ENCODE measurements at places on chromosomes 6 and 20.

DNA sequence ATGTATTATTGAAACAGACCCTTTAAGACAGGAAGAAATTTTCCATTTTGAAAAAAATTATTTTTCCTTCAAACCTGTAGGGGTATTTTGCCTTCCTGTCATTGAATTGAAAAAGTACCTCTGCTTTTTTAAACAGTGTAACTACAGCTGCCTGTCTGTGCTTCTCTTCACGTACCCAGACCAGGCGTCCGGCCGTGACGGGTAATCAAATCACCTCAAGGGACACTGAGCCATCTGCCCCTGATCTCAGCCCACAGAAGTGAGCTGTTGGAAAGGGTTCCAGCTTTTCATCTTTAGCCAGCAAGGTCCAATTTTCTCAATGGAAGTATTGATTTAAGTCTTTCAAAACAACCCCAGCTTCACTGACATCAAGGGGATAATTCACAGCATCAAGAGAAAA lies 58.0 kb downstream of the SLC35D3 start:
- DNase-seq = no peak

DNA sequence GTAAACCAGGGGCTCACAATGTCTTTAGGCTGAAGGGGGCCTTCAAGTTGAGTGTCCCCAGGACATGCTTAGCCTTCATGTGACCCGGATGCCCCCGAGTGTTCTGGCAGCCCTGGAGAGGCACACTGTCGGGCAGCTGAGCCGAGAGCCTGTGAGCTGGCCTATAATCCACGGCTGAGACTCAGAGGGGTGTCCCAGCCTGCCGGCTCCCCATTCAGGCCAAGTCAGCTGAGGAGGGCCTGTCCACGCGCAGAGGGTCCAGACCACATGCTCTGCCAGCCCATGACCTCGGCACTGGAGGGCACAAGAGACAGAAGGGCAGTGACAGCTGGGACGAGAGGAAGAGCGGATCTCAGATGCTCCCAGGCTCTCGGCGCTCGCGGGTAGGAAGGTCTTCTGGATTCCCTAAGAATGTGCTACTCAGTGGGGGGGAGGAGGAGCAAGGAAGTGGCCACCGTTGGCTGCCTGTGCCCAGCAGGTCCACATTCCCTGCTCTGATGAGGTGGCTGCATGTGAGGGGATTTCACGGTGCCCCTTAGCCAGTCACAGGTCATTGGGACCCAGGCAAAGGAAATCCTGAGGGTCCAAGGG lies 224.7 kb downstream of the NRN1 start:
- DNase-seq = no peak

- DNase-seq = no peak
These were observed 308.5 kb downstream of the CLIC5 start for GRCh38 chr6:45707176-45707575.

- no peak for DNase-seq
These were observed 43.5 kb downstream of the PERP start for GRCh38 chr6:138063726-138064125.

- no peak for DNase-seq
These were observed 30.6 kb upstream of the ME1 start for GRCh38 chr6:83461438-83461837.

DNA sequence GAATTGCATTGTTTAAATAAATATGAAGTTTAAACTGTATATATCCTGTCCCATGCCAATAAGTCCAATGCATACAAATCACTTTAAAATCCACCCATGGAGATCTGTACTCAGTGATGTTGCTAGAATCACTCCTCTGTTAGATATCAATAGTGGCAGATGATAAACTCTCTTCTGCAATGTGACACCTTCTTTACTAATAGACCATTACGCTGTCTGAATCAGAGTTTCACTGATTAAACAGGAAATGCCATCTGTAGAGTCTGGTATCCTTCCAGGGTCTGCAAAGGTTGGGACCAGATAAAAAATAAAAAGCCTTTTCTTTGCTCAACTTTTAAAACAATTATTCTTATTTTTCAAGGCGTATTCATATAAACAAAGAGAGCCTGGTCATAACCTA lies 134.5 kb downstream of the EDN3 start:
- DNase-seq = no peak

DNA sequence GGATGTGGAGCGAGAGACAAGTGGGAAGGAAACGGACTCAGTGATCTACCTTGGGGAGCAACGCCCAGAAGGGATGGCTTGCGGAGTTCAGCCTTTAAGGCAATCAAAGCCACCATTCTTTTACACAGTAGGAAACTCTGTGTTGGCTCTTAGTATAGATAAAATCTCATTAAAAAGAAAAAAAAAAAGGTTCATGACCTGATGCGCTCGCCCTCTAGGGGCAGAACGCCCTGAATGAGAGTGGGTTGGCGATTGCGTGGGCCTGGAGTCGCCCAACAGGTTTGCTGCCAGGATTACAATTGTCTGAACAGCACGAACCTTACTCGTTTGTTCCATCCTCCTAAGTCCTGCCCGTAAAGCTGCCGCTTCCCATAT lies 1.2 kb downstream of the TPD52L1 start:
- DNase-seq = no peak

GRCh38 chr6:46903175-46903574 lies 18.6 kb downstream of the ADGRF5 start:
- DNase-seq = no peak

- DNase-seq = no peak
These were observed 117.5 kb upstream of the CEP85L start for GRCh38 chr6:118768904-118769325.

DNA sequence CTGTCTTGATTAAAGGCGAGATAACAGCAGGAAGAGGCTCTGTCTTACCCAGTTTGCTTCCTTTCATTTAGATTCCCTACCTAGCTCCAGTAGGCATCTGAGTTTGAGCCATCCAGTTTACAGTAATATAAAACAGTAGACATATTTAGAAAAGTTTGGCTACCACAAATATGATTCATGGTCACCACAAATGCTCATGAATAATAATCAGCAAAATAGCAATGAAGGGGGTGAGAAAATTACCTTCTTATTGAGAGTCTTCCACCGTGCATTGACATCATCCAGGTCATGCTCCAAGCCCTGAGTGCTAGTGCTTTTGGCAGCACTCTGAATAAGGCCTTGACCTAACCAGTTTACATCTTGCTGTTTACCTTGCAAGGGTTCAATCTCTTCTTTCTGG lies 106.2 kb downstream of the DST start:
- DNase-seq = no peak

GRCh38 chr6:131877999-131878789 lies 70.4 kb downstream of the ENPP1 start:
- DNase-seq = no peak

- no peak for DNase-seq
These were observed 167.2 kb upstream of the KCNG1 start for GRCh38 chr20:51189814-51190782.

DNA sequence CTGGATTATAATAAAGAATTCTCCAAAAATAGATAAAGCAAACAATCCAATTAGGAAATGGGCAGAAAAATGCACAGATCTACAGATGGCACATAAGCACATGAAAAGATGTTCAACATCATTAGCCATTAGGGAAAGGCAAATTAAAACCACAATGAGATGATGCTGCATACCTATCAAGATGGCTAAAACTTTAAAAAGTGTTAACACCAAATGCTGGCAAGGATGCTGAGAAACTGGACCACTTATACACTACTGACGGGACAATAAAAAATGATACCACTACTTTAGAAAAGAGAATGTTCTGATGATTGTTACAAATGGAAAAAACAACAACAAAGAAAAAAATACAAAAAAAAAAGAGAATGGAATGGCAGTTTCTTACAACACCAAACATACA lies 26.5 kb downstream of the LCA5 start:
- no peak for DNase-seq

DNA sequence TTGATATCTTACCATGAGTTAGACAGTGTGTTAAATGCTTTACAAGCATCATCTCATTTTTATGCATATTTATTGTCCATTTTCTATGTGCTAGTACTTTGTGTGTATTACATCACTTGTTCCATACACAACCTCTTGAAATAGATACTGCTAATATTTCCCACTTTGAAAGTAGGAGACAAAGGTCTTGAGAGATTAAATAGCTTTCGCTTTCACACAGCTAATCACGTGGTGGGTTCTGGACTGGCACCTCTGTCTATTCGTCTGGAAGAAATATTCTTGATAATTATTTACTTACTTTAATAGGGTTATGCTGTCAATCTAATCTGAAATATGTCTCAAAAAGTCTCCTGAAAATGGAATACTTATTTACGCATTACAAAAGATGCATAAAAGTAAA lies 30.2 kb downstream of the EPHA7 start:
- DNase-seq = no peak

DNA sequence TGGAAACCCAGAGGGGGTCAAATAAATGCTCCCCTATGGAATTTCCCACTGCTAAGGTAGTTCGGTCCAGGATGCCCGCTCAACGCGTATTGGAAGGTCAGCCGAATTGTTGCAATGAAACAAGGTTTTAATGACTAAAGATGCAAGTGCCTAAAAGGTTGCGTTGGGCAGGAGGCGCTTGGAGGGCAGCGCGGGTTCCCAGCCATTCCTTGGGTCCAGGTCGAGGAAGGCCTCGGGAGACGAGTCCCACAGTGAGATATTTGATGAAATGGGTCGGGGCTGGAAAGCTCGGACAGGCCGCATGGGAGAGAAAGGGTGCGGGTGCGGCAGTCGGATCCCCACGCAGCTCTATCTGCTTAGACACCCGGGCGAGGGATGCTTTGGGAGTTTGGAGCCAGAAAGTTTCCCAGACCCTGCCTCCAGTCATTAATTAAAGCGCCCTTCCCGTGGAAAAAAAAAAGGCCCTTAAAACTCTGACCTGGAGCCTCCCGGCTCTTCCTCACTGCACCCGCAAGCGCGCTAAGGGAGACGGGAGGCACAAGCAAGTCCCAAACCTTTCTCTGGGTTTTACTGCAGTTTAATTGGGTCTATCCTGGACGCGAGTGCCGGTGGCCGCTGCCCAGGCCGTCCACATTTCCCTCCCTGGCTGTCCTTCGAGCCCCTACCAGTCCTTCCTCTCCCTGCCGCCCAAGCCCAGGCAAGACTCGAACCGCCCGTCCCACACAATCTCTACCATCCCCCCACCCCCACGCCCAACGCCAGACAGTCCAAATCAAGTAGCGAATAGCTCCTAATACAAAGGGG lies 24.2 kb downstream of the TFAP2A start:
- DNase-seq = no peak

GRCh38 chr6:49097116-49097515 lies 365.9 kb downstream of the MMUT start:
- DNase-seq = no peak

- DNase-seq = no peak
These were observed 13.4 kb upstream of the RANBP9 start for GRCh38 chr6:13725052-13725451.

GRCh38 chr6:100565439-100566104 lies 100.9 kb upstream of the SIM1 start:
- DNase-seq = no peak

DNA sequence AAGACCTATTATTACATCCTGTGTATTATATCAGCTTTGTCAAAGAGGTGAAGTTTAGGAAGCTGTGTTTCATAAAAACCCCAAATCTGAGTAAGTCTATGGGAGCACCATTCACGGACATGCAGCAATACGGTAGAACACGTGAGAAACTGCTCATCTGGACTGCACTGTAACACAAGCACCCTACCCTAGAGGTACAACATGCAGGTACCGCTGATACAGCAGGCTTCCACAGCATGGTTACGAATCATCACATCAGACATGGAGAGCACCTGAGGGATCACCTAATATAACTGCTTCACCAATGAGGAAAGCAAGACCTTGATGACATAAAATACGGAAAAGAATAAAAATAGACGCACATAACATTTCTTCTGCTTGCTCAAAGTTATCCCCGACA lies 96.7 kb downstream of the GMDS start:
- no peak for DNase-seq

GRCh38 chr6:142297996-142298753 lies 3.6 kb upstream of the ADGRG6 start:
- DNase-seq = no peak

- DNase-seq = no peak
These were observed 37.1 kb downstream of the BEND6 start for GRCh38 chr6:56992036-56992435.

DNA sequence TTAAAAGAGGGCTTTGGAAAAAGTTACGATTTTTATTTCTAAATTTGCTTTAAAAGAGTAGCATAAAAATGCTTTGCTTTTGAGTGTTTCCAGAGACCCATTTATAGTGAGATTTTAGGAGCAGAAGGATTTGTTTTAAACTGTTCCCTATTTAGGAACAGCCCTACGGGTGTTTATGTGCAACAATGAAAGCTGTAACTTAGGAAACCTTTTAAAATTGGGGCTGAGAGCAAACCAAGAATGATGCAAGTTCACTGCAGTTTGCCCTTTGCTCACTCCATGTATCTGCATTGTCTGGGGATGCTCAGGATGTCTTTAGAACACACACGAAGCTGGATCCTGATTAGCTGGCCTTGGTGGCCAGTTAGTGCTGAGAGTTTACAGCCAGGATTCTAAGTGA lies 40.9 kb downstream of the GHRH start:
- no peak for DNase-seq
